Fibroblast of the aortic adventitia (primary cell): ENCODE measurements at places on chromosomes 1 and 21. TPM values are rescaled to one million over a fixed set of nuclear protein-coding genes. Genes with fewer than 3 reads are reported as not detected.

The HAO2 gene
- total RNA-seq = not detected in 2 replicates

The PDZK1 gene
- 0.54 TPM in 1 of 2 replicates, not detected in the other for total RNA-seq

The IVL gene
- not detected in 2 replicates for total RNA-seq

The ZMPSTE24 gene
- total RNA-seq = 41.0 and 103 TPM in 2 replicates

The BRDT gene
- not detected in 2 replicates for total RNA-seq
